ENCODE measurements at places on chromosomes 3 and 15.

GRCh38 chr15:84598250-84598649 lies 2.6 kb upstream of the ZSCAN2 start:
- no peak for DNase-seq

DNA sequence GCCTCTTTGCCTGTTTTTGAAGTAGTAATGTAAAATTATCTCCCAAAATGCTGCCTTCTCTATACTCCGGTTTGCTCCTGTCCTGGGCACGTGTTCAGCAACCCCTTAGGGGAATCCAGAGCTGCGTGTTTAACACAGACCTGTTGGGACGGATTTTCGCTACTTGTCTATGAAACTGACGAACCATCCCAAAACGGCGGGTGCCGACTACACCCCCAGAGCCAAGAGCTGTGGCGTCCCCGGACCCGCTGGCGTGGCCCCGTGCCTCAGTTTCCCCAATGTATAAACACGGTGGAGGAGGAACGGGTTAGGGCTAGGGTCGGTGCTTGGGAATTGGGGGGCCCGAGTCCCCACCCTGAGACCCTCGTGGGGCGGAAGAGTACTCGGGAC lies 473 bp downstream of the FHIT start:
- DNase-seq = peak; percentile 43

- DNase-seq = no peak
Measured at GRCh38 chr3:9732080-9732739, 675 bp downstream of the BRPF1 start.

DNA sequence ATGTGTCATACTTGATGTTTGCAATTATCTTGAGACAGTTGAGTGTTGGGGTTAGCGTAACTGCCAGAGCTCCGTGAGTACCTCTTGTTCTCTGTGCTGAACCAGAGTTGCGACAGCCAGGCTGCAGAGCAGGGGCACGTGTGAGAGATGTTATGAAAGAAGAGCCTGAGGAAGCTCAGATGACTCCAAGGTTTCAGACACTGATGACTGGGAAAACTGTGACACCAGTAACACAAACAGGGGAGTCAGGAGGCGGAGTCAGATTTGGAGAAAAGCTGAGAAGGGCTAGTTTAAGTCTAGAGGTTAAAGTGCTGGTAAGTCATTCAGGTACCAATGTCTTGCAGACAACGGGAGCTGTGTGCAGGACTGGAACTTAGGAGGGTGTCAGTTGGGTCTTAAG lies 45.0 kb downstream of the BLM start:
- no peak for DNase-seq

GRCh38 chr15:40793216-40793989 lies 13.5 kb upstream of the ZFYVE19 start:
- no peak for DNase-seq

DNA sequence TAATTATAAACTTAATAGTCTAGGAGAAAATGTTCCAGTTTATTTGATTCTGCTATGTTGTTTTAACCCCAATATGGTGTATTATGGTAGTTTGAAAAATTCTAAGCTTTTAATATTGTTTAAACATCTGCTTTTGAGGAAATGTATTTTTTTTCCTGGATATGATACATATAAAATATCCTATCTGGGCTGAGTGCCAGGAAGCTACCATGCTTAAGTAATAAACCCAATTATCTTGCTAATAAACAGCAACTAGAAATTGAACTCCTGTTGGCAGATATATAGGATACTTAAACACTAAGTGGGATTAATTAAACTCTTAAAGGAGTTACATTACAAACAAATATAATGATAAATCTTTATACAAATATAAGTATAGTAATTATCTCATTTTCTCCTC lies 293.7 kb upstream of the GRM7 start:
- DNase-seq = no peak

DNA sequence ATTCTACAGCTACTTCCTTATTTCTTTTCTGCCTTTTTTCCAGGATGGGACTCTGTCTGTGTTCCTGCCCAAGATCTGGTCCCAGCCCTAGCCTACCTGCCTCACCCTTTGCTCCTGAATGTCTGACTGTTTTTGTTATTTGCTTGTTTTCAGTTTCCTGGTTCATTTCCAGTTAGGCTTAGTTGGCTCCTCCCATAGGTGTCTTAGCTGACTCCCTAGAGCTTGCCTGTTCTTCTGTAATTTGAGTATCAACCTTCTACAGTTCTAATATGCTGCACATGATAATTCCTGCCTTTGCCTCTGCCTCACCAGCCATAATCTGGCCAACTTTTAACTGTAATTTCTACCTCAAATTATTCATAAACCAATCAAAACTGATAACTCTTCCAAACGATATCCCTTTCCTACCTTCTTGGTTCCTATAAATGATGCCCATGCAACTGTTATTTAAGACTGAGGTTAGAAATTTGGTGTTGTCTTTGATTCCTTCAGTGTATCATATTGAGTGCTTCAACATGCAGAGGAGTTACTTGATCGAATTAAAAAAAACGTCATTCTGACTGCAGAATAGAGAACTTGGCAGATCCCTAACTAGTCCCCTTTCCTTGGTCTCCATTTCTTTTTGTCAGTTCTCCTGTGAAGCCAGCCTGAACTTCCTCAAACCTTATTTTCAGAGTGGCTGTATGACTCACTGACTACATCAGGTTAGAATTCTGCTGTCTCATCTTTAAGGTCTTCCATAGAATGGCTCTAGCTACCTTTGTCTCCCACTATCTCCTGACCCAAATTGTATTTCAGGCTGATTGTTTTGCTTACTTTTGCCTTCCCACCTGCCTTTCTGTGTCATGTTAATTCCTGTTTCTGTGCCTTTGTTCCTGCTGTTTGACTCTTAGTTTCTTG lies 8.4 kb downstream of the GOLM2 start:
- DNase-seq = no peak

DNA sequence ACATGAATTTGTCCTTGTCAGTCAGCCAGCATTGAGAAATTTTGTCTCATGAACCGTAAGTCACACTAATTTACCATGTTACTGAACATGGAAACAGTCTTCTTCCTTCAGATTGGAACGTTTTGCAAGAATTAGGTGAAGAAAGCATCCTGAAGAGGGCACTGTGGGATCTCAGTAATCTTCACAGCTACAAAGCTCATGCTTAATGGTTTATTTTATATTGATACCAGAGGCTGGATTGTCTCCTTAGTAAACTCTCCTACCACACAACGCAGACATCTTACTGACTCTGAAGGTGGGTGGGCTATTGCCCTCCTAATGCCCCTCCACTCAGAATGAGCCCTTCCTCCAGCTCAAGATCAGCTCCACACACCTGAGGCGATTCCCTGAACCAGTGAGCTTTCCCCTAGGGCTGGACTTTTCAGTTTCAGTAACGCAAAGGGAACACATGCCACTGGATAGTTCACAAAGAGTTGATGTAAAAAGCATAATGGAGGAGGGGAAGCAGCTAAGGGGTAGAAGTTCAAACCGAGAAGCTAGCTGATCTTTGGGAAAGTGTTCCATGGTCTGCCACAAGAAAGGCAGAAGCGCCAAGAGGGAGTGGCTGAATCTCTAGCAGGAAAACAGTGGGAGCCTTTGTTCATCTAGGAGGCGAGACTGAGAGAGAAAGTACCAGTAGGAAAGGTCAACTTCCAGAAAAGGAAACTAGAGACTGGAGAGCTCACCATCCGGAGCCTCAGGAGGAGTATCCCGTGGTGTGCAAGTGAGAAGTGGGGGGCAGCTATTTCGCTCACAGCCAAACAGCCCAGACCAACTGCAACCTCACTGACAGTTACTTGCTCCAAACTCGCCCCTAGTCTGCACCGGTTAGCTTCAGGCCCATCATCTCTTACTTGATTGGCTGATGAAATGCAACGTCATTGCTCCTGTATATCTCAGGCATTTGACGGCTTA lies at the start of gene SLC9C1:
Gene SLC9C1, minus strand, starts transcription at position 849 of the 954 bp plus-strand sequence. CDS start 7,425 bp downstream, outside the sequence.
- peak; percentile 67 for DNase-seq

GRCh38 chr3:53478166-53478830 lies 16.1 kb upstream of the CACNA1D start:
- DNase-seq = no peak

DNA sequence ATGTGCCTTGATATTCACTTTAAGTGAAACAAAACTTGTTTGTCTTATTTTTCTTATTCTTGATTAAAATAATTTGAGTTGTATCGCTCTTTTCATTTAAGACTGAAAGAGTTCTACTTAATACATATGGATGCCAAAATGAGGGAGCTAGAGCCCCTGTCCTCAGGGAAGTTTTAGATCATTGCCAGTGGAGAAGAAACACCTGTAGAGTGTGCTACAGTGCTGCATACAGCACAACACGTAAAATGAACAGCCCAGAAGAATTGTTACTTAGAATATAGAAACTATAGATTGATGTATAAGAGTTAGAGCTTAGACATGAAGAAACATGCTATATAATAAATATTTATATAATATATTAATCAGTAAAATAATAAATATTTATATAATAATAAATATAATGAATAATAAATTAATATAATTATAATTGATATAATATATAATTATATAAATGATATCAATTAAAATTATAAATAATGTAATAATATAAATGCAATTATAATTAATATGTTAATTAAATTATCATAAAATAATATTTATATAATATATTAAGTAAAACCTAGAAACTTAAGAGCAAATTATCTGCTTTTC lies 1234.7 kb downstream of the ROBO2 start:
- no peak for DNase-seq

DNA sequence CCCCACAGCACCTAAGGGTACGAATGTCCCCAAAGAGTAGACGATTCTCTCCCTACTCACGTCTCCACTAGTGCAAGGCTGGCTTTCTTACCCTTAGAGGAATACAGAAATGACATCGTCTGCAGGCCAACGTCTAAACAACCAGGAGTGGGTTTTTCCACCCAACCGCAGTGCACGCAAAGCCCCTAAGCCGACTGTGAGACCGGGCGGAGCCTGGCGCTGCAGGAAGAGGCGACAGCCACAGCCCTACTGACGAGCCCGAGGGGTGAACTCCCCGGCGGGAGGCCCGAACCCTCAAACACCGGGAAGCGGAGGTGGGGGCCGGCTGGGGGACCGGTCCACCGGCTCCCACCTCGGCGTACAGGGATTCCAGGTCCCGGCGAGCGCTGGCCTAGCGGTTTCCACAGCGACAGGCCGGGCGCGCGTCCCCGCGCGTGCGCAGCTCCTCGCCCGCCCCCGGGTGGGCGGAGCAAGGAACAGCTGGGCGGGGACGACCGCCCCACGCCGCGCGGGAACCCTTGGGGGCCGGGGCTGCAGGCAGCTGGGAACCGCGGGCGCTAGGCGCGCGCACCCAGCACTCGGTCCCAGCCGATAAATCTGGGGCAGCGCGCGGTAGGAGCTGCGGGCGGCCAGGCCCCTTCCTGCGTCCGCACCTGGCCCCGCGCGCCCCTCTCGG lies at the start of the genes CEP19 and PIGX:
Gene CEP19, minus strand, starts transcription at position 413 of the 676 bp plus-strand sequence. CDS start 3,593 bp downstream, outside the sequence.
Gene PIGX, plus strand, starts transcription at position 540 of the 676 bp plus-strand sequence.
- peak; percentile 87 for DNase-seq

- no peak for DNase-seq
Measured at GRCh38 chr3:171672124-171672523, 138.2 kb downstream of the PLD1 start.
